Activated CD8-positive, alpha-beta T cell treated with anti-CD3 and anti-CD28 coated beads, Interleukin-2, amount 10 ng/mL, durations not matched to agents 7 days and 5 days (primary cell): ENCODE measurements at places on chromosomes 6 and 20. TPM values are rescaled to one million over a fixed set of nuclear protein-coding genes. Genes with fewer than 3 reads are reported as not detected.

- no peak for DNase-seq
Measured at GRCh38 chr6:96990989-96991388, 66.5 kb downstream of the KLHL32 start.

VWA7 gene
- total RNA-seq: 6.4 TPM

GRCh38 chr6:30972816-30973215 lies 10.7 kb upstream of the MUC21 start:
- no peak for DNase-seq

ZSWIM1 gene
- 7.0 TPM for total RNA-seq
